ENCODE measurements at places on chromosomes 7 and 10.
A peak's percentile ranks its signal among the peaks of the same experiment; 100 is the strongest.

- DNase-seq, result peak; percentile 18
These were observed 1.9 kb upstream of the CYP26A1 start for GRCh38 chr10:93071674-93072224.

DNA sequence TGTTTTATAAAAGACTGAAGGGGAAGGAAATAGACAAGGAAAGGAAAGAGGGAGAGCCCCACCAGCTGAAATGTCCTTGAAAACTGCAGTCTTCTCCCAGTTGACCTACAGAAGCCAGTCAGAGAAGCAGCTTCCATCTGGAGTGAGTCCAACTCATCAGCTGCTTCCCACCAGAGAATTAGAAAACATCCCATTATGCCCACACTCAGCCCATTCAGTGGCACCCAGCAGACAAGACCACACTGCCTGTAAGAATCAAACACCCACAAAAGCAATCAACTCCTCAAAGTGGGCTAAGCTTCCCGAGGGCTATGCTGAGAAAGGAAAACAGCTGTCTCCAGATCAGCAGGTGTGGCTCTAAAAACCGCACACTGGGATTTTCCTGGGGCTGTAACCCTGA is 29.6 kb upstream of the TMEM213 start:
- no peak for DNase-seq

DNA sequence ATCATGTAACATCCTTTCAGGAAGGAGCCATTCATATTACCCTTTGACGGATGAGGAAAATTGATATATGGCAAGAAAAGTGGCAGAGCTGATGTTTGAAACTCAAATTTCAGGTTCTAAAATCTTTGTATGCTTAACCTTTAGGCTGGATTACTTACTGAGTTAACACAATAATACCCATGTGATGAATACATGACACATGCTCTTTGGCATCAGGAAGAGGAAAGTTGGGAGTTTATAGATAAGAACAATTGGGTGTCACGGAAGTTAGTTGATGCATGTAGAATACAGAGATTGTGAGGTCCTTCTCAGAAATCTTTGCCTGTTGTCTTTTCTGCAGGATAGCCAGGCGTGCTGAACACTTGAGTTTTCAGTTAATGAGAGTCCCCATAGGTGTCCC is 572.1 kb upstream of the POM121L12 start:
- DNase-seq, result no peak

DNA sequence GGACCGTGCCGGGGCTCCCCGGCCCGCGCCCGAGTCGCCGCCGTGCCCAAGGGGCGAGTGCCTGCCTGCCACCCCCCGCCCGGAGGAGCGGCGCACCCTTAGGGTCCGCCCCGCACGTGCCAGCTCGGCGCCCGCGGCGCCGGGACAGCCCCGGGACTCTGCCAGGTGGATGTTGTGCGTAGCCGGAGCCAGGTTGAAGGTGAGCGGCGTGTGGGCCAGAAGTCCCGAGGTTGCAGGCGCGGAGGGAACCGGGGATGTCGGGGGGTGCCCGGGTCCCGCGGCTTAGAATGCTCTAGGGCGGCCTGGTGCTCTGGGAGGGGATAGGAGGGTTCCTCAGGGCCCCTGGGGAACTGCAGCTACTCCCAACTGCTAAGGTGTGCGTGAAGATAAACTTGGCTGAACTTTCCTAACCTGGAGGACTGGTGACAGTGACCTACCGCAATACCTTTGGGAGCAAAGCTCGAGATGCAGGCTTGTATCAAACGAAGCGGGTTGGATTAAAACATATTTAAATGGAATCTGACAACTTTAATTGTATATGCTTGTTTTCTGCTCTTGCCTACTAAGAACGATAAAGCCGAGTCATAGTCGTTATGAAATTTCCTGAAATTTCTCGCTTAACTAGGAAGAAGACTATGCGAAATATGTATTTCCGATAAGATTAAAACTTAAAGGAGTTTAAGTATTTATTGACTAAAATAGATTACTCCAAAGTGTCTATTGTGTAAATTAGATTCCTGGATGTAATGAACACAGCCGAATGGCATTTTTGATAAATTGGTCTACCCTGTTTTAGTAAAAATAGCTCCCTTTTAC is at the start of gene CUX1:
Gene CUX1 (plus strand): TSS at position 156 of the 816 bp plus-strand sequence. CDS start 14 bp downstream, at position 170.
- no peak for DNase-seq

GRCh38 chr10:44801383-44802327 is 109.5 kb upstream of the TMEM72 start:
- no peak for DNase-seq

DNA sequence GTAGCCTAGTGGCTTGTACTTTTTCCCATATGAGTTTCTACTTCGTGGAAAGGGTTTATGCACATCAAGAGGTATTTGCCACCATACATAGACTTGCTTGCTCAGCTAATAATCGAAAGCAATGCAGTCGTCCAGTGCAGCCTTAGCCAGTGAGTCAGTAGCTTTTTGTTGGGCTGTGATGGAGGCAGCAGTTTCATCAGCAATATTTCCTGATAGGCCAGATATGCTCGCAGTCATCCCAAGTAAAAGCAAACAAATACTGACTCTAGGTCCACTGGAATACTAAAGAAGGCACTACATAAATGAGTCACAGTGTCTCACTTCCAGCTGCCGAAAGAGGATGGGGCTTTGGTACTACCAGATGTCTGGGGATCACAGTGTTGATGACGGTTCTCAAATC is 2.1 kb upstream of the BNIP3 start:
- DNase-seq, result peak; percentile 51

All from NCI-H460 (cell line).